ENCODE measurements at places on chromosomes 12 and 14. TPM values are rescaled to one million over a fixed set of nuclear protein-coding genes. Genes with fewer than 3 reads are reported as not detected.

DNA sequence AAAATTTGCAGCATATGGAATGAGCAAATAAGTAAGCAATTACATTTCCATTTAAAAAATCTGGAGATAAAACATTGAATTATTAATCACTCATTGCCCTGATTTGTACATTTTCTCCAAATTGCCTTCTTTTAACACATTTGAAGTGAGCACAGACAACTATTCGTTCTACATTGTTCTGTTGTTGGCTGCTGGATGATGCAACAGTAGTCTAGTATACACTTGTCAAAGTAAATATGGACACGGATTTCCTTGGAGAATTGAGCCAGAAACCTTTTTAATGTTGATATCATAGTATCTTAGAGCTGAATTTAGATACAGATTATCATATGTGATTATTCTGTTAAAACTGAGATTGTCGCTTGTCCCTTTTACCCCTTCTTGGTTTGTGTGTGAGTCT is 188.2 kb downstream of the FUT8 start:
- H3K4me1 ChIP-seq: peaks cover 2% of the 10 kb centered on the region
- peaks cover 7% of the 10 kb centered on the region for H3K36me3 ChIP-seq
- DNase-seq: no peak

- H3K27ac ChIP-seq: no peak overlapping the region
- H3K4me1 ChIP-seq: peaks cover 9% of the 10 kb centered on the region
- no peaks in the 10 kb centered on the region for H3K36me3 ChIP-seq
- H3K4me3 ChIP-seq: no peak overlapping the region
These were observed 10.8 kb upstream of the AQP2 start for GRCh38 chr12:49939707-49940106.

- peaks cover 3% of the 10 kb centered on the region for H3K4me1 ChIP-seq
- no peak for DNase-seq
- no peaks in the 10 kb centered on the region for H3K36me3 ChIP-seq
- peaks cover 11% of the 10 kb centered on the region for H3K27me3 ChIP-seq
- H3K27ac ChIP-seq: no peak overlapping the region
- H3K4me3 ChIP-seq: no peak overlapping the region
These were observed 32.0 kb upstream of the CIPC start for GRCh38 chr14:77065851-77066577.

- peaks cover 2% of the 10 kb centered on the region for H3K4me1 ChIP-seq
- no peak overlapping the region for H3K27ac ChIP-seq
- DNase-seq: no peak
- H3K4me3 ChIP-seq: peak overlapping the region; percentile 69
- peaks cover 50% of the 10 kb centered on the region for H3K27me3 ChIP-seq
These were observed 5.5 kb downstream of the AMN start for GRCh38 chr14:102927878-102928411.

GRCh38 chr12:10453156-10453555 is at the start of gene KLRC1:
KLRC1 (minus strand) TSS chr12:10453377; CDS start chr12:10451156, 2,221 bp downstream.
- H3K27me3 ChIP-seq: no peaks in the 10 kb centered on the region
- no peak for DNase-seq
- H3K36me3 ChIP-seq: no peaks in the 10 kb centered on the region
- no peak within 1 kb of the TSS for H3K4me3 ChIP-seq

GRCh38 chr12:110249716-110250225 is 31.3 kb upstream of the ATP2A2 start:
- H3K4me1 ChIP-seq: no peaks in the 10 kb centered on the region
- H3K36me3 ChIP-seq: no peaks in the 10 kb centered on the region
- H3K4me3 ChIP-seq: no peak overlapping the region
- H3K27ac ChIP-seq: no peak overlapping the region

- no peak for DNase-seq
- peaks cover 9% of the 10 kb centered on the region for H3K36me3 ChIP-seq
- H3K4me3 ChIP-seq: no peak overlapping the region
- H3K27me3 ChIP-seq: no peaks in the 10 kb centered on the region
- no peak overlapping the region for H3K27ac ChIP-seq
These were observed 101.1 kb downstream of the CRADD start for GRCh38 chr12:93778306-93778705.

GRCh38 chr12:10469701-10470100 is 16.5 kb upstream of the KLRC1 start:
- no peaks in the 10 kb centered on the region for H3K4me1 ChIP-seq
- no peak overlapping the region for H3K27ac ChIP-seq
- no peak overlapping the region for H3K4me3 ChIP-seq
- no peak for DNase-seq
- H3K27me3 ChIP-seq: no peaks in the 10 kb centered on the region
- no peaks in the 10 kb centered on the region for H3K36me3 ChIP-seq

GRCh38 chr12:54046809-54047159 is 6.9 kb upstream of the HOXC4 start:
- H3K4me1 ChIP-seq: peaks cover 13% of the 10 kb centered on the region
- H3K27ac ChIP-seq: no peak overlapping the region
- DNase-seq: no peak
- H3K27me3 ChIP-seq: peaks cover 95% of the 10 kb centered on the region

DNA sequence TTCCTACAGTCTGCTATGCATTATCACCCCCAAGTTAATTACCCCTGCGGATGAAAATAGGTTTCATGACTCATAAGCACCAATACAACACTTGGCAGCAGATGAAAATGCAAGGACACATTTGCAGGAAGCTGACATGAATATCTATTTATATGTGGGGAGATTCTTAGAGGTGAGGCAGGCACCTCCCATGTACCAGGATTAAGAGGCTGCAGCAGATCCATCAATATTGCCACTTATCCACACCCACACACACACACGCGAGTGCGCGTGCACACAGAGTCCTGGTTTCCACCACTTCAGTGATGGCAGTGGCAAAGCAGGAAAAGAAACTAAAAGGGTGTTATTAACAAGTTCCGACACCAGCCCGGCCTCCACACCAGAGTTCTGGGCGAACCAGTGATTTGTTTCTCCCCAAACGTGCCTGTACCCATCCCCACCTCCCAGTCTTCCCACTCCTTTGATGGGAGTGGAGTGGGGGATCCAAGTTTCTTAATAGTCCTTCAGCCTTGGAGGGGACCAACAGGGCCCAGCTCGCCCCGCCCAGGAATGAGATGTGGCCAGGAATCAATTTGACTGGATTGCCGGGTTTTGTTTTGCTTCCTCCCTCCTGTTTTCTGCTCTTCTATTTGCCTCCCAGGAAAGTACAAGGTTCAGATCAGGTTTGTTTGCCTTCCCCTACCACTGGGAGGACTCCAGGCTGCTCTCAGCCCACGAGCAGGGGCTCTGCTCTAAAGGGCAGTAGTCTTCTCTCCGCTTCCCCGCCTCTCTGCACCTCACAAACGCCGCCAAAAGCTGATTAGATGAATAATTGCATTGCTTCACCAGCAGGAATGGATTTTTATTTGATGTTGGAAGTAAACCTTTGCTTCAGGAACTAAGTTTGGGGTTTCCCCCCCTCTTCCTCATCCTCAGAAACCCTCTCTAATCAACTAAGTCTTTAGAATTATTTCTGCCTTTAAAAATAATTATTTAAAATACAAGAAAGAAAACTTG is 5.2 kb downstream of the IRF2BPL start:
- peak; percentile 74 for DNase-seq
- H3K36me3 ChIP-seq: peaks cover 28% of the 10 kb centered on the region
- peaks cover 35% of the 10 kb centered on the region for H3K4me1 ChIP-seq
- H3K27ac ChIP-seq: peak overlapping the region; percentile 81
- H3K27me3 ChIP-seq: no peaks in the 10 kb centered on the region

DNA sequence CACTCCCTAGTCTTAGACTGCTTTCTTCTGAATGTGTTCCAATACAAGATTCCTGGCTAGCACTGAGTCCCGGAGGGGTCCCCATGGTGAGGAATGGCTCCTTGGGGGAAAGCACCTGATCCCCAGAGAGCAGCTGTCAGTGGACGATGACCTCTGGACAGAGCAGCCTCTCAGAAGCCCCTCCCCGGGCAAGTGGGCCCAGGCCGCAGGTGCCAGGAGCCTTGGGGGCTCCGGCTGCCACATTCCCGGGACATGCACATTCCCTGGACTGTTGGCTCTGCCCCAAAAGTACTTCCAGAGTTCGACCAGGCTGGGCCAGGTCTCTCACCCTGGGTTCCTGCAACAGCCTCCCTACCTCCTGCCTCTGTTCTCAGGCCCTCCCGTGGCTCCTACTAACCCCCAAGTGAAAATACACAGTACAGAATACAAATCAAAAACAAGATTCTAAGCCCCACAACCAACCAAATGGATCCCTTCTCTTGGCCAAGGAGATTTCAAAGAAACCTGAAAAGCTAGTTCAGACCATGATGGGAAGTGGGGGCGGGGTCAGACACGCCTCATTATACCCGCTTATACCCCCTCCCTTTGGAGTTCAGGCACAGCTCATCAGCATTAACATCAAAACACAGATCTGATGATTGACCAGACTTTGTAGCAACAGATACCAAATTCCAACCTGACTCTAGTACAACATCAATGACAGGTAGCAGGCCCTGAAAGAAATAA is 23.3 kb upstream of the BTBD6 start:
- DNase-seq: no peak
- no peak overlapping the region for H3K4me3 ChIP-seq

DNA sequence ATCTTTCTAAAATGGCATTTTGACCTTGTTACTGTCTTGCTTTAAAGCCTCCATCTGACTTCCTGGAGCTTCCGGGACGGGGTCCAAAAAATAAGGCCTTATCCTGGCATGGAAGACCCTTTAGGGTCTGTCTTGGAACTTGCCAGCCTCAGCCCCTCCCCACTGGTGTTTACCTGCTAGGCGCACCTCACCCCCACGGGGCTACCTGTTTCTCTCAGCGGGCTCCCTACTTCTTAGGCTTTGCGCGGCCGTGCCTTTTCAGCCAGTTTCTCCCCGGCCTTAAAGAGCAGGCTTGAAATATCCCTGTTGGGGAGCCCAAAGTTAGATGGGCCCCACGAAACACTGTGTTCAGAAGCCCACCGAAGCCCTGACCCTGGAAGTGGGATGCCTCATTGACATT is 5.1 kb downstream of the RTL1 start:
- peaks cover 33% of the 10 kb centered on the region for H3K27me3 ChIP-seq
- DNase-seq: no peak
- H3K4me1 ChIP-seq: no peaks in the 10 kb centered on the region
- no peak overlapping the region for H3K4me3 ChIP-seq

DNA sequence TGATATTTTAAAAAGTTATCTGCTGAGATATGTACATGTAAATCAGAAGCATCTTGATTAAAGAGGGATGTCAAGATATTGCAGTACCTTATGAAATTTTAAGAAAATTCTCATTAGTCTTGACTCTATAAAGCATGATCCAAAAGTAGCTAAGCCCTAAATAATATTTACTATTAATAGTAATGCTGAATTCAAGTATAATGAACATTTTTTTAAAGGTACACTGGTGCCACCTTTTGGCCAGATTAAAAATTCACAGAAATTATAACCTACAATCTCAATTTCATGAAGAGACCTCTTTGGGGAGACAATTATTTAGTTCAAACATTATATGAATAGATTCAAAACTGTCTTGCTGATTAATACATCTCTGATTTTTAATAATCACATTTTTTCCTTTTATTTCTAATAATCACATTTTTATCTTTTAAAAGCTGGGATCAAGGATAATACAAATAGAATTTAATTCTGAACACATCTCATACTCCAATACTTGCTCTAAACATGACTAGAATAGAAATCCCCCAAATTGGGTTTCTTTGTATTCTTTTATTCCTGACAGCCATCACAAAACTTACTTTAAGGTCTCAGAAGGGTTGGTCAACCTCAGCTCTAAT is 13.4 kb downstream of the AKAP5 start:
- H3K36me3 ChIP-seq: peaks cover 17% of the 10 kb centered on the region
- H3K4me1 ChIP-seq: peaks cover 7% of the 10 kb centered on the region
- DNase-seq: peak; percentile 61

- peak overlapping the region; percentile 35 for H3K4me3 ChIP-seq
- peaks cover 39% of the 10 kb centered on the region for H3K4me1 ChIP-seq
- H3K27me3 ChIP-seq: no peaks in the 10 kb centered on the region
- DNase-seq: peak; percentile 69
These were observed 13.4 kb upstream of the CLEC12A start for GRCh38 chr12:9957834-9958233.

- no peaks in the 10 kb centered on the region for H3K27me3 ChIP-seq
- H3K4me3 ChIP-seq: peak overlapping the region; percentile 68
- peaks cover 62% of the 10 kb centered on the region for H3K4me1 ChIP-seq
- peak overlapping the region; percentile 99 for H3K27ac ChIP-seq
- peak; percentile 92 for DNase-seq
These were observed 89.5 kb upstream of the BCL2L14 start for GRCh38 chr12:11981121-11981733.

- peaks cover 5% of the 10 kb centered on the region for H3K4me1 ChIP-seq
- DNase-seq: no peak
- no peak overlapping the region for H3K27ac ChIP-seq
- no peak overlapping the region for H3K4me3 ChIP-seq
- peaks cover 6% of the 10 kb centered on the region for H3K27me3 ChIP-seq
These were observed 40.4 kb downstream of the SLC38A4 start for GRCh38 chr12:46785382-46785781.

DNA sequence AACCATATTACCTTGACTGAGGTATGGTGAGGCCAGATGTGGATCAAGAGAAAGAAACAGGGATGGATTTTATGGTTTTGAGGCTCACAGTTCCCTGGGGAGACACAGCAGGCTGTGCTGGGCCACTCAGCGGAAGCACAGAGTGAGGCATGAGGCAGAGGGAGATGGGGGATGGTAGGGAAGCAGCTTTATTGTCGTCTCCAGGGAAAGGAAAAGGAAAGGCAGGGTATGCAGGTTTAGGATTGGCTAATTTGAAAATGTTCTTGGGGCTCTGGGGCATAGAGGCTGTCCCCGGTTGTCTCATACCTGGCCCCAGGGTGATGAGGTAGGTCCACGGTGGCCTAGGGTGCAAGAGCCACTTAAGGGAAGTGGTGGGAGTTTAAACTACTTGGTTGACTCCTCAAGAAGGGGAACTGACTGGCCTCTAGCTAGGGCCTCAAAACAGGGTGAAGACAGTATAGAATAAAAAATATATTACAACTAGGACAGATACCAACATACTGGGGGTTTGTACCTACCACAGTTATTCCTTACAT is 322.8 kb downstream of the RGS6 start:
- no peak for DNase-seq
- H3K27ac ChIP-seq: no peak overlapping the region
- H3K4me1 ChIP-seq: no peaks in the 10 kb centered on the region
- no peak overlapping the region for H3K4me3 ChIP-seq
- no peaks in the 10 kb centered on the region for H3K36me3 ChIP-seq

GRCh38 chr12:29709054-29709453 is 74.7 kb downstream of the TMTC1 start:
- H3K4me1 ChIP-seq: no peaks in the 10 kb centered on the region
- no peaks in the 10 kb centered on the region for H3K27me3 ChIP-seq
- DNase-seq: no peak

DNA sequence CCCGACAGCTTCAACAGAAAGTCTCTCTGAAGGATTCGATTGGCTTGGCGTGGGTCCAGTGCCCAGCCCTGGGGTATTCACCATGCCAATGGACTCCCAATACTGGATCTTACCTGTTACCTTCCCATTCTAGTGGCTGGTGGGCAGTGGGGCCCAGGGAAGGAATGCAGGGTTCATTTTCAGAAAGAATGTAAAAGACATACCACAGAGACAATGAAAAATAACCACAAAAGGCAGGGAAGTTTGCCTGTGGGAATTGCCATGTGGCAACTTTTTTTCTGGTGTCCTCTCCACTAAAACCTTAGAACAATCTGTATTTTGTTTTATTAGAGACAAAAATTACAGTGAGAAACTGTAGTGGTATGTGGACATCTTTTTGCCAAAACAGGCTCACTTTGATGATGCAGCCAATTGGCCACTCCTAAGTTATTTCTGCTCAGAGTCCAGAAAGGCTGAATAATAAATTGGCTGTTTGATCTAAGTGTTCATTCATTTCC is 55.2 kb downstream of the PTGER2 start:
- no peak overlapping the region for H3K4me3 ChIP-seq
- no peak overlapping the region for H3K27ac ChIP-seq

ATP5F1B gene
- 771 TPM for total RNA-seq

REP15 gene
- 0.77 TPM for total RNA-seq

KLRF1 gene
- not detected for total RNA-seq

FOXN4 gene
- total RNA-seq: not detected

All from activated CD4-positive, alpha-beta T cell treated with anti-CD3 and anti-CD28 coated beads, Interleukin-2, amount 10 ng/mL, durations not matched to agents 24 days and 14 days (primary cell).